GOT3 (cell line): ENCODE measurements at places on chromosomes 12 and 14.
A peak's percentile ranks its signal among the peaks of the same experiment; 100 is the strongest.

DNA sequence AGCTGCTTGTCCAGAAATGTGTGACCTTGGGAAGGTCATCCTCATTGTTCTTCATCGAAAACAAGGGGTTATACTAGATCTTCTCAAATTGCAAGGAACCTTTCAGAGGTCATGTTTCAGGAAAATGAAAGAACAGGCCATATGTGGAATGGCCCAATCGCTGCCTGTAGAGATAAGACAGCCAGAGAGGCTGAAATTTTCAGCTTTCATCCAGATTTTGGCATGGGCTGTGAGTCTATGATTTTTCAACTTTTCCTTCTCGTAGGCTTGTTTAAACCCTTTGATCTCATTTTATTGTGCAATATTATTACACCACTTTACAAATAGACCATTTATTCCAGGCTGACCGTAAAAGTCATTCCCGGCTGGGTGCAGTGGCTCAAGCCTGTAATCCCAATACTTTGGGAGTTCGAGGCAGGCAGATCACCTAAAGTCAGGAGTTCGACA is 17.1 kb upstream of the ATXN2 start:
- DNase-seq, result no peak

GRCh38 chr12:104569346-104570173 is 112.8 kb downstream of the CHST11 start:
- no peak for DNase-seq

- DNase-seq, result no peak
Measured at GRCh38 chr14:77083082-77083481, 15.0 kb upstream of the CIPC start.

- DNase-seq, result no peak
Measured at GRCh38 chr12:53986686-53987483, 1.9 kb downstream of the HOXC10 start.

DNA sequence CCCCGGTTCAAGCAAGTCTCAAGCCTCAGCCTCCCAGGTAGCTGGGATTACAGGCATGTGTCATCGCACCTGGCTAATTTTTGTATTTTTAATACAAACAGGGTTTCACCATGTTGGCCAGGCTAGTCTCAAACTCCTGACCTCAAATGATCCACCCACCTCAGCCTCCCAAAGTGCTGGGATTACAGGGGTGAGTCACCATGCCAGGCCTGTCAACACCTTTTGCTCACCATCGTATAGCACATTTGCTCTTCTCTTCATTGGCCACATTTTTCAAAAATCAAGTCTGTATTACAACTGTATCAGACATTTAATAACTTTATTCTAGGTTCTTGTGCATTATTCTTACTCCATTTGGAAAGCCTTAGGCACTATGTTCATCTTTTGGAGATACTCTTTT is 50.3 kb downstream of the BCAT1 start:
- no peak for DNase-seq

DNA sequence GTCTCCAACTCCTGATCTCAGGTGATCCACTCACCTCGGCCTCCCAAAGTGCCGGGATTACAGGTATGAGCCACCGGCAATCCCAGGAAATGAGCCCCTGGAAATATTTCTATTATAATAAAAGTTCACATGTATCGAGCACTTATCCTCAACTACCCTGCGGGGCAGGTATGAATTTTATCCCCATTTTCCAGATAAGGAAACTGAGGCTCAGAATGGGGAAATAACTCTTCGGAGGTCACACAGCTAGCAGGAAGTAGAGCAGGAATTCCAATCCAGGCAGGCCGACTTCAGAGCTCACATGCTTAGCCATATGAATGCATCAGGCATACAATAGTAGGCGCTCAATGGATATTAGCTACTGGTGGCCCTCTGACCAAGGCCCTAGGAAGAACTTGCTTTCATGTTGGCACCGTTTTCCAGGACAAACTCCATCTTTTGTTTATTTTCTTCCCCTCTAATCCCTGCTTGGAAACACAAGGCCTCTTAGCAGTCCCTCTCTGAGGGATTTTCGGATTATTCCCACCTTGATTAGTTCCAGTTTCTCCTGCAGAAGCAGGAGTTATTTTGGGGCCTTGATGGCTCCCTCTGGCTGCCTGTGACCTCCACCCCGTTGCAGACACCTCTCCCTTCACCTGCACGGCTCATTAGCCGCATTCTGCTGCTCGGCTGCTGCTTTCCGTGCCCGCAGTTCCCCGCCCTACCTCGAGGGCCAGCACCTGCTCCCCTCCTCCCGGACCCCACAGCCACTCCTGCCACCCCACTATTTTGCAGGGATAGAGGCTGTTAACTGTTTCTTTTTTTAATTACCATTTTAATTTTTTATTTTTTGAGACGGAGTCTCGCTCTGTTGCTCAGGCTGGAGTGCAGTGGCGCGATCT is 18.7 kb upstream of the POP5 start:
- no peak for DNase-seq

DNA sequence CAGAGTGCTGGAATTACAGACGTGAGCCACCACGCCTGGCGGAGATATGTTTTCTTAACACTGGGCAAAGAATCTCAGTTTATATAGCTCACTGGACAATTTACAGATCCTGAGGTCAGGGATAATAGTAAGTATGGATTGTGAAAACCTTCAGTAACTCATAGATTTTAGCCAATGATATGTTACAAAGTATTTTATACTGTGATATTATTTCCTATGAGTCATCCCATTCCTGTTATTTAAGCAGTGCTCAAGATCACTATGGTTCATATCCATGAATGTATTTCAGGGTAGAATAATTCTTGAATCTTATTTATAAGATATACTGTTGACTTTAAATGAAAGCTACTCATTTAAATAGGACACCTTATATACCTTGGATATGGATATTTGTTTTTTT is 107.2 kb downstream of the RAD51B start:
- DNase-seq, result no peak

DNA sequence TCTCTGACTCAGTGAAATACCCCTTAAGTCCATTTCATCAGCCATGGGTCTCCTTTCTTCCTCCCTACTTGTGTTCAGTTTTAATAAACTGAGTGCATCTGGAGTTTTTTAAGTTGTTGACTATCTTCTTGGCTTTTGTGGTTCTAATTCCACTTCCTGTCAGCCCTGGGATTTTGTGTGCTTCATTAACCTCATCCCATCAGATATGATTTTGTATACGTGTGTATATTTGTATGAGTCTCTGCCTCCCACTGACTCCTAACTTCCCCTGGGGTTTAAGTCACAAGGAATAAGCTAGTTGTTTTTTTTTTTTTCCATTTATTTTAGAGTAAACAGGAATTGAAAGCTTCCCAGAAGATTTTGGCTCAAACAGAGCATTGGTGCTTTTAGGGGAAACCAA is 62.7 kb downstream of the TTLL5 start:
- no peak for DNase-seq

- no peak for DNase-seq
Measured at GRCh38 chr12:121013715-121014114, 2.6 kb downstream of the C12orf43 start.

- no peak for DNase-seq
Measured at GRCh38 chr14:90820958-90821357, 4.7 kb upstream of the TTC7B start.

DNA sequence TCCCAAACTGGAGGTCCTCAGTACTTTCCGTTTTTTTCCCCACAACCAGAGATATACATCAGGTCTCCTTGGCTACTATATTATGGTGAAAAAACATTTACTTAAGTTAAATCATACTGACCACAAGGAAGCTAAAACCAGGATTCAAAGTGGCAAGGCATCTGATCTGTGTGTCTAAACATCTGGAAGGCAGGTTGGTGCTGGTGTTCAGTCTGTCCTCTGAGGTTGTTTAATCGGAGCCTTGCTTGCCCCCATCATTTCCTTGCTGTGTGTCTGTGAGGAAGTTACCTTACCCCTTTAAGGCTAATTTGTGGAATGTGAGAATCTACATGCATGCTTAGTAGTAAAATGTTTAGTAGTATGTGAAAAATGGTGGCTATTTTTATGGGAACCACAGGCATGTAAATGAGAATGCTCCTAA is 75.6 kb downstream of the GALNT4 start:
- no peak for DNase-seq

DNA sequence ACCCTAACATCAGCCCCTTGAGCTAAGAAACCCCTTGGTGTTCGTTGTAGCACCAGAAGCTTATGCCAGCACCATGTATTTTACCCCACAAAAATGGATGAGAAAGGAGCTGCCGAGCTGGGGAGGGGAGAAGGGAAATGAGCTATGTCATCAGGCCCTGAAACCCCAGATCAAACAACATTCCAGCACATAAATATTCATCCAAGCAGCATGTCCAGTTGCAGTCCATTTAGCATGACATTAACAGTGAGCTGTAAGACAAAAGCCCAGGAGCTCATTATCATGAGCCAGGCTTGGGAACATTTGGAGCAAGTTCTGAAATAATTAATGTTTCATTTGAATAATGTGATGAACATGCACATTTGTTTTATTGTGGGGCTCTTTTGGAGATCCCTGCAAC is 630.1 kb upstream of the TMEM132C start:
- no peak for DNase-seq

- no peak for DNase-seq
Measured at GRCh38 chr14:41663473-41663850, 56.8 kb downstream of the LRFN5 start.

DNA sequence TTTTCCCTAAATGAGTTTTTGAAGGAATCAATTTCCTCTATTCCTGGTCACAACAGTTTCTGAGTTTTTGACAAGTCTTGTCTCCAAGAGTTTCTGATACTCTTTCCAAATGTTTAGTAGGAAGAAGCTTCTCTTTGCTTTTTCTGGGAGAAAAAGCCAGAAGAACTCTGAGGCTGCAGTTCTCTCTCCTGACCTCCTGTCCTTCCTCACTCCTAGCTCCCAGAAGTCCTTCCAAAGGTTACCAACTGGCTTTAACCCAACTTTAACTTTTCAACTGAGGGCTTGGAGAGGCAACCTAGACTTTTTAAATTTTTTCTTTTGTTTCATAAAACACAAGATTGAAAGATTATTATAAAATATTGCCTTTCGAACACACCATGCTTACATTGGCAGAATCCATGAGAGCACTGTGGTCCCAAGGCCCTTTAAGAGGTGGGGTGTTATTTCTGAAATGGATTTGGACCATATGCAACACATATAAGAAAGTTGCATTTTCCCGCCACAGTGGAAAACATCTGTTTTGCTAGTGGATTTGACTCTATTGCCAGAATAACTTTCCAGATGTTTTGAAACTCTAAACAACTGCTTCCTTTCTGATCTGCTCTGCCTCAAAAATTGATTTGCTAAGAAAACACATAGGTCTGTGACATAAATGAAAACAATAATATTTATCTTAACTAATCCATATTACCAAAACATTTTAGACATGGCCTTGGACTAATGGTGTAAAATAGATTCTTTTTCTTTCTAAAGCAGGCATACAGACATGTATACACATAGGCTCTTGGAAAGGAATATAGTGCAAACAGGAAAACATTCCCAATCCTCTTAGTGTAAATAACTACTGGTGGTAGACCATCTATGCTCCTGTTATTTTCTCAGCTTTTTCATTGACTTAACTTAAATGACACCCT is 22.3 kb upstream of the EPS8 start:
- no peak for DNase-seq

GRCh38 chr12:98736352-98737321 is 91.5 kb downstream of the APAF1 start:
- DNase-seq, result no peak

GRCh38 chr14:21974741-21975140 is 301.1 kb upstream of the OR4E1 start:
- no peak for DNase-seq

DNA sequence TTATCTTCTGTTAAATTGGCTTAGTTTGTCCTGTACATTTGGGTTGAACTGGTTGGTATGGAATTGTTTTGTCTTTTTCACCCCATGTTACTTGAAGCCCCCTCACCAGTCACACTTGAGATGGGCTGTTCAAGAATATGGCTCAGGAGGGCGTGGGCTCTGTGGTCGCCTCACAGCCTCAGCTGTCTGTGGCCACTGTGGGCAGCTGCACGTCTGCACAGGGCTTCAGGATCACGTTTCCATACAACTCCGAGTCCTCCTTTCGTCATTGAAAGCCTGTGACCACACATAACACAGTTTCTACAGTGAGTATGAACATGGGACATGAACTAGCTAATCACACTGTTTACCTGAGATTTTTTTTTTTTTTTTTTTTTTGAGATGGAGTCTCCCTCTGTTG is 81.3 kb downstream of the MOK start:
- DNase-seq, result no peak

DNA sequence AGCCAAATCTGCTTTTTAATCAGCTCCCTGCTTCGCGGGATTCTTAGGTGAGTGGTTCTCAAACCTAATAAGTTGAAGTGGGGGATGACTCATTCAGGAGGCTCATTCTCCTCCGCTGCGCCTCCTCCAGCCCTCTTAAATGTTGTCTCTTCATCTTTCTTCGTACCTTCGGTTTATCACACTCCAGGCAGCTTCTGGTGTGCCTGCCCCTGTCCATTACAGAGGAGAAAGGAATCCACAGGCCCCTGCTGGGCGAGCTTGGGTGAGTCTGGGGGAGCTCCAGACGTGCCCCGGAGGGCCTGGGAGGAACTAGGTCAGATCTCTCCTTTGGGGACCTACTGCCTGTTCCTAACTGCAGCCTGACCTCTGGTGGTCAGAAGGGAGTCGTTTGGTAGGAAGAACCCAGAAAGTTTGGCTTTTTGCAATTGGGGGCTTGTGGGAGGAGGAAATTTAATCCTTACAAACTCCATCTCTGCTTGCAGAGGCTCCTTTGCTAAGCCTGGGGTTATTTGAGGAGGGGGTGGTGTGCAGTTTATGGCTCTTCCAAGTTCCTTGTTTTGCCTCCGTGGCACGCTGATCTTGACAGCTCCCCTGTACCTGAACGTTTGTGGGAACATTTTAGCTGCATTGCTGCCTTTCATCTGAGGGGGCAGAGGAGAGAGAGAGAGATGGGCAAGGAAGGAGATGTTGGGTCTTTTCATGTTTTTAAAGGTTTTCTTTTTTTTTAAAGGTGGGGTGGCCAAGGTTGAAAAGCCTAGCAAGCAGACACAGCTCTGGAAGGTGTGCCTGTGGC is 84.1 kb upstream of the GNG2 start:
- DNase-seq, result peak; percentile 2
